ENCODE measurements at places on chromosomes 11 and 22.

DNA sequence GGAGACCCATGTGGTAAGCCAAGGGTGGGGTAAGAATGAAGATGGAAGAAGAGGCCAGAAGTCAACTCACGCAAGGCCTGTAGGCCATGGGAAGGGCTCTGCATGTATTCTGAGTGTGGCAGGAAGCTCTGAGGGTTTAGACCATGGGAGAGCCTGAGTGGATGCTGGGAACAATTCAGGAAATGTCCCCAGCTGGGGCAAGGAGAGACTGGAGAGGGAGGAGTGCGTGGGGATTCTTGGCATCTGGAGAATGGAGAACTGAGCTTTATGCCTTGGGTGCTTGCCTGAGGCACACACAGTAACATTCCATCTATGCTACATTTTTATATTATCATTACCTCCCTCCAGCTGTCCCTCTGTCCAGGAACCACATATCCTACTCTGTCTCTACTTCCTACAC is 50.4 kb upstream of the CD82 start:
- DNase-seq: no peak

- DNase-seq: no peak
Observed at GRCh38 chr11:2529173-2529572, 84.4 kb downstream of the KCNQ1 start.

GRCh38 chr11:27002838-27003237 is 8.9 kb downstream of the FIBIN start:
- DNase-seq: no peak

GRCh38 chr11:8017071-8017470 is 29.9 kb downstream of the EIF3F start:
- DNase-seq: no peak
